Stimulated activated CD4-positive, alpha-beta T cell treated with anti-CD3 and anti-CD28 coated beads, Interleukin-2, amount 100 ng/mL, for 48 hours (primary cell): ENCODE measurements at places on chromosomes 12 and 14.

- no peak for DNase-seq
Measured at GRCh38 chr12:64696080-64696741, 63.0 kb downstream of the GNS start.

DNA sequence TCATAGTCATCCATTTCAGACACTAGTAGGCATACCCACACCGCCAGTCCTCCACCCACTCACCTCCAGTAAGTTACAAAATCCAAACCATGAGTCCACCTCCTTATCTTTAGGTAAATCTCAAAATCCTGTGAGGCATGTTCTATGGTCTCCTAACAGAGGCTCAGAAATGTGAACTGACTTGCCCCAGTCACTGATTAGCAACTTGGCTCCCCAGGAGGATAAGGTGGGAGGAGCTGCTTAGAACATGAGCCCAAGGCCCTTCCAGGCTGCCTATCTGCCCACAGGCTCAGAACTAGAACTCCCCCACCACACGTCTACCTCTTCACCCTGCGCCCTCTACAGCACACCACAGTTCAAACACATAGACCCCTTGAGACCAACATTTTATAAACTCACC is 19.9 kb downstream of the SETD3 start:
- no peak for DNase-seq

DNA sequence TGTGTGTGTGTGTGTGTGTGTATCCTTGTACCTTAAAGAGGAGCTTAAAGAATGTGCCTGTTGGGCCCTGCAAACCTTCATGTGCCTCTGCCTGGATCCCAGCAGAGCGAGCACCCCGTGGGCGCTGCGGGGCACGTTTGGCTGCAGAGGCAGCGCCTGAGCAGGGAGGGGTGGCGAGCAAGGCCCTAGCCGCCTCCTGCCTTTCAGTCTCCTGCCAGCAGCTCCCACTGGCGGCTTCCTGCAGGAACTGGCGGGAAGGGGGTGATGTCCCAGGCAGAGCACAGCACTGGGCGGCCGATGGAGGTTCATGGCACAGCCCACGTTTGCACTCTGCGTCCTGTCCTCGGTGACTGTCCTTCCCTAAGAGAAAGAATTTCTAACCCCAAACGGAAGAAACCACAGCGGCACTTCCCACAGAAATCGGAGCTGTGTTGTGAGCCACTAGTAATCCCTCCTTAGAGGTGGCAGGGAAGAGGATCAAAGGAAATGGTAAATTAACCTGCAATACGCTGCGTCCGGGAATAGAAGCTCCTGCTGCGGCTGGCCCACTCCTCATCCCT is 19.8 kb downstream of the ZBTB42 start:
- DNase-seq, result no peak

GRCh38 chr12:98735821-98736220 is 90.7 kb downstream of the APAF1 start:
- no peak for DNase-seq

GRCh38 chr12:119730381-119730780 is 62.4 kb downstream of the PRKAB1 start:
- no peak for DNase-seq

GRCh38 chr14:70602254-70602653 is 1.8 kb upstream of the MED6 start:
- DNase-seq, result no peak

- DNase-seq, result no peak
Measured at GRCh38 chr14:74505831-74506230, 12.3 kb downstream of the ISCA2 start.

- no peak for DNase-seq
Measured at GRCh38 chr12:121214855-121215745, 5.2 kb downstream of the P2RX4 start.

GRCh38 chr12:67589078-67589477 is 59.5 kb upstream of the DYRK2 start:
- DNase-seq, result no peak

DNA sequence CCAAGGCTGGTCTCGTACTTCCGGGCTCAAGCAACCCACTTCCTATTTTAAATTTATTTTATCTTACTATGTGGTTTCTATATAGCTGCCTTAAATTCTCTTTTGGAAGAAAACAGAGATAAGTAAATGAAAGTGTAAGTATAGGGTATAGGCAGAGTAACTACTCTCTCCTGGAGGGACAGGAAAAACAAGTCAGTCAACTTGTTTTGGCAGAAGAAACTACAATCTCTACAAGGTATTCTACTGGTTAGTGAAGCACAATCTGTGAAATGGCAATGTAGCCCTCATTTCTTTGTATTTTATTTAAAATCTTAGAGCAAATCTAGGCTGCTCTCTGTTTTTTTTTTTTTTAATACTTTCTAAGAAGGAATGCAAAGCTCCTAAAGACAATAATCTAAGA is 55.4 kb downstream of the UBR7 start:
- DNase-seq, result no peak

GRCh38 chr12:12441843-12442461 is 85.1 kb downstream of the BORCS5 start:
- no peak for DNase-seq
